Omental fat pad (tissue), 4 donors: ENCODE measurements at places on chromosomes 6 and 20. TPM values are rescaled to one million over a fixed set of nuclear protein-coding genes. Genes with fewer than 3 reads are reported as not detected.
A peak's percentile ranks its signal among the peaks of the same experiment; 100 is the strongest.

- no peak for DNase-seq
Measured at GRCh38 chr6:146741609-146742008, 142.8 kb downstream of the ADGB start.

- no peak for DNase-seq
Measured at GRCh38 chr6:36643977-36644376, 34.5 kb upstream of the CDKN1A start.

- DNase-seq, result no peak
Measured at GRCh38 chr6:64050590-64050989, 415.0 kb downstream of the PHF3 start.

GRCh38 chr20:49999329-49999728, 16.5 kb downstream of the SNAI1 start:
- no peak for DNase-seq

DNA sequence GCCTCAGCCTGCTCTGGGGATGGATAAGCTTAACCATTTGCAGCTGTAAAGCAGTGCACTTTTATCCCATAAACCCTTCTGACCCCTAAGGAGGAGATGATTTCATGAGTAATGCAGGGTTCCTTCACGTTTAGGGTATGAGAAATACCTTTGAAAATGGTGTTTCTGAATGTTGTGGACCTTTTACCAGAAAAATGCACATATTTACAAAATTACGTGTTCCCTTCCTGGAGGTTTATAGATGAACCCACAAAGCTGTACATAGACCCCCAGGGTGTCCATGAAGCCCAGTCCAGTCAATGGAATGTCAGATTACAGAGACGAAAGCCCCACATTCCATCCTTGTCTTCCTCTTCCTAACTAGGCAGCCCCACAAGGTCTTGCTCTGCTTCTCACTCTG, 78.6 kb upstream of the INSM1 start:
- no peak for DNase-seq

- DNase-seq, result no peak
Measured at GRCh38 chr6:169589293-169589692, 112.5 kb downstream of the WDR27 start.

DNA sequence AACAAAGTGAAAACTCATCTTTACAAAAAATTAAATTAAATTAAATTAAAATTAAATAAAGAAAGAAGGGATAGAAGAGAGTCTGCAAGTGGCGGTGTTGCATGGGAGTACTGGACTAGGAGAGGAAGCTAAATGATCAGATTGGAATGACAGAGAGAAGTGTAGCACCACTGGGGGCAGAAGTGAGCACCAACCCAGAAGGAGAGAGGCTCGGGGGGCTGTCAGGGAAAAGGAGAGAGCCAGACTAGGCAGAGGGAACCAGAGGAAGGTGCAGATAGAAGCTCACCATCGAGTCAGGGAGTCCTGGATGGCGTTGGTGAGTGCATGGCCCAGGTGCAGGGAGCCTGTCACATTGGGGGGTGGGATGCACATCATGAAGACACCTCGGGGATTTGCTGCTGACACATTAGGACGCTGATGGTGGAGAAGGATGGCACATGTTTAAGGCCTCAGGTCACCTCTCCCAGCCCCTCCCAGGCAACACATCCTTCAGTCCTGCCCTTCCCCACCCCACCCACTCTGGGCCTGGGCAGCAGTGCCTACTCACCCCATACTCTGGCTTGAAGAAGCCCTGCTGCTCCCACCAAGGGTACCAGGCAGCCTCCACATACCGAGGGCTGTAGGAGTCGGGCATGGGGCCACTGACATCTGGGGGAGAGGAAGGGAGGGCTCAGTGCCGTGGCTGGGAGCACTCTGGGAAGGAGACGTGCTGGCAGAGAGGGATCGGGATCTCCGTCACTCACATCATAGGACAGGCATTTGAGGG, 4.0 kb downstream of the VARS1 start:
- DNase-seq, result peak; percentile 51

GRCh38 chr20:11473983-11474382, 443.7 kb upstream of the BTBD3 start:
- no peak for DNase-seq

Gene EFCAB8
- total RNA-seq, result not detected

Gene SGK2
- 15.1 TPM for total RNA-seq

Gene WFDC12
- not detected for total RNA-seq

Gene SLA2
- total RNA-seq, result 3.2 TPM

Gene THEMIS
- 1.2 TPM for total RNA-seq

Gene ZNF334
- total RNA-seq, result 7.3 TPM

Gene ZC2HC1B
- total RNA-seq, result not detected
